ENCODE measurements at places on chromosomes 5 and 9.

- DNase-seq = no peak
These were observed at the start of gene ENTREP1 for GRCh38 chr9:69324549-69325401. Gene ENTREP1 (plus strand): TSS chr9:69325215. CDS start chr9:69325310, 95 bp downstream.

- DNase-seq = no peak
These were observed 78.8 kb downstream of the F2RL2 start for GRCh38 chr5:76544268-76544926.

DNA sequence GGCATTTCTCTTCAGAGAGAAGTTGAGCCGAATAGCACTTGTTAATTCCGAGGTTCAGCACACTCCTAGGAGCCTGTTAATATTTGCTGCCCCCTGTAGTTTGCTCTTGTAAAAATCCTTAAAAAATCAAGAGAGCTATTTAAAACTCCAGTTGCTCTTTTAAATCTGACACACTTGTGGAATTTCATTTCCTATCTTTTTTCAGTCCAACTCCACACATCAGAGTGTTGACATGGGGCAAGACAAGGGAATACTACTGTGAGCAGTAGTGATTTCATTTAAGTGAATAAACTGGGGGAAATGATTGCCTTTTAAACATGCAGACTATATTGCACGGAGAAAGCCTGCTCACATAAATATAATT, 1096.3 kb upstream of the DMAC1 start:
- DNase-seq = no peak

GRCh38 chr9:133342570-133342969, 5.4 kb downstream of the MED22 start:
- no peak for DNase-seq
